A172 (cell line): ENCODE measurements at places on chromosomes 2 and 18.
A peak's percentile ranks its signal among the peaks of the same experiment; 100 is the strongest.

DNA sequence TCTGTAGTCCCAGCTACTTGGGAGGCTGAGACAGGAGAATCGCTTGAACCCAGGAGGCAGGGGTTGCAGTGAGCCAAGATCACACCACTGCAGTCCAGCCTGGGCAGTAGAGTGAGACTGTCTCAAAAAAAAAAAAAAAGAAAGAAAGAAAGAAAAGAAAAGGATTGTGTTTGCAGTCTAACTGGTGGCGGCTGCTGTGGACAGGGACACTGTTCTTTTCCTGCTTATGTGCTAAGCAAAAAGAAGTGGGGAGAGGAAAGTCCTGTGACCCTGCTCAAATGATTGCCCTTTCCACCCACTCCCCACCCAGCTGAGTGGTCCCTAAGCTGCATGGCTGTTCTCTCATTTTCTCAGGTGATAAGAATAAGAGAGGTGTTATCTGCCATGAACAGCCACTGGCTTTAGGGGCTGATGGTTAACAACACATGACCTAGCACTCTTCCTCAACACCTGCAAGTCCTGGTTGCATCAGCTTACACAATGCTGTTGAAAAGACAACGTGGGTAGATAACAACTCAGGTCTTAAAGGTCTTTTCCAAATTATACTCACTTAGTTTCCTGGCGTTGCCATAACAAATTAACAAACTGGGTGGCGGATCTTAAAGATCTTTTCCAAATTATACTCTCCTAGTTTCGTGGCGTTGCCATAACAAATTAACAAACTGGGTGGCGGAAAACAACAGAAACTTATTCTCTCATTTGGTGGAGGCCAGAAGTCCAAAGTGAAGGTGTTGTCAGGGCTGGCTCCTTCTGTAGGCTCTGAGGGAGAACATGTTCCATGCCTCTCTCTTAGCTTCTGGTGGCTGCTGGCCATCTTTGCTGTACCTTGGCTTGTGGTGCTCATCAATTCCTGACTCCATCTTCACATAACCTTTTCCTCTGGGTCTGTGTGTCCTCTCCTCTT is 90.3 kb upstream of the RTN4 start:
- DNase-seq: no peak

DNA sequence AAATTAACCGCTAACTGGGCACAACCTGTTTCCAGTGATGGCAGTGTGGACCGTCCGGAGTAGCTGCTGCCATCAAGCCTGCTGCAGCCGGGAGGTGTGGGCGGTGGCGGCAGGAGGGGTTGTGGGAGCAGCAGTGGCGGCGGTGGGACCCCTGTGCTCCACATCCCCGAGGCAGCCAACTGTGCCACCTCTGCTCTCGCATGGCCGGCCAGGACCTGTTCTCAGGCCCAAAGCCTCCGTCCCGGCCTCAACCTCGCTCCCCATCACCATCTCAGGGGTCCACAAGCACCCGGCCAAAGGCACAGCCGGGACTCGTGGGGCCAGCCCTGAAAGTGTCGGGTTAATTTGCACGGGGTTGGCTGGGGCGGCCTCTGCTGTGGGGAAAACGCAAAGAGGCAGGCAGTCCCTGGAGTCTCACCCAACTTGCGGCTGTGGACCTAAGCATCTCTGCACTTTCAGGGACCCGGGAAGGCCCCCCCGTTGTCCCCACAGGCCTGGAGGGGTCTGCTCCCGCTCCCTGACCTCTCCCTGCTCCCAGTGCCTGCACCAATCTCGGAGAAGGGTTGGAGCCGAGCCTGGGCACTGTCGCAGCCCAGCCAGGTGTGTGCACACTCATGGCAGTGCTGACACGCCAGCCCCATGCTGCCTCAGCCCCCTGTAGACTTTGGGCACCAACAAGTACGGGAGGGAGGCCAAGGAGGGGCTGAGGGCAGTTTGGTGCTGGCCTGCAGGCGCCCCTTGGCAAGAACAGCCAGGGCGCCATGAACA is 44.4 kb upstream of the PEX13 start:
- DNase-seq: no peak

GRCh38 chr2:205681401-205682238 is 681 bp upstream of the NRP2 start:
- DNase-seq: no peak

DNA sequence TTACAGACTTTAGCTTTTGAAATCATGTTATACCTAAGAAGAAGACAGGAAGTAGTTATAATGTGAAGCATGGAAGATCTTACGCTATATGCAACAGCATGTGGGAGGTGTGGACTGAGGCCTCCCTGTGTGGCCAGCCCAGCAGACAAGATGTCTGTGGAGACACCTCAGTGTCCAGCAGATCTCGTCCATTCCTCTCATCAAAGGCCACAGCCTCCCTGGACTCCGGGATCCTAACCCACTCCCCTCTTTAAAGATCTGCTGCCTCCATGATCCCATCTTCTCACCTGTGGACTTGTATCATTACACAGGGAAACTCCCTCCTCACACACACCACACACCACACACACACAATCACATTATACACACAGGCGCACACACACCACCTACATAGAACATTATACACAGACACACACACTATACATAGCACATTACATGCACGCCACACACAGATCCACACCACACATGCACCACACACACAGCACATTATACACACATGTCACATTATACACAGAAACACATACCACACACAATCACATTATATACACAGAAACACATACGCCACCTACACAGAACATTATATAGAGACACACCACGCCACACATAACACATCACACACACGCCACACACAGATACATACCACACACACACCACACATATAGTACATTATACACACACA is 89.5 kb downstream of the PXDN start:
- no peak for DNase-seq

DNA sequence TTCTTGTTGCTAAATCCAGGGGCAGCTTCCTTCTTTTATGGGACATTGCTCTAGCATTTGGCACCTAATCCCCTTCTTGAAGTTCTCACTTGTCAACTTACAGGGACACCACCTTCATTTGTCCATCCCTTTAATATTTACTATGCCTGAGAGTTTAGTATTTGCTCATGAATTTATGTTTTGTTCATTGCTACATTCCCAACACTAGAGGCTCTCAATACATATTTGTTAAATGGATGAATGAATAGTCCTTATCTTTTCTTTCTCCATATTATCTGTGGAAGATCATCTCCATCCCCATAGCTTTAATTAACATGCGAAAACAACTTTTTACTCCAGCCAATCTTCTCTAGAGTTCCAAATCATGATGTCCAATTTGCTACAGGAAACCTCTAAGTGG is 5.4 kb downstream of the CWC22 start:
- no peak for DNase-seq

- DNase-seq: no peak
Measured at GRCh38 chr18:42548493-42548892, 567.0 kb downstream of the RIT2 start.

GRCh38 chr2:109481196-109481555 is 132.6 kb downstream of the SEPTIN10 start:
- no peak for DNase-seq

DNA sequence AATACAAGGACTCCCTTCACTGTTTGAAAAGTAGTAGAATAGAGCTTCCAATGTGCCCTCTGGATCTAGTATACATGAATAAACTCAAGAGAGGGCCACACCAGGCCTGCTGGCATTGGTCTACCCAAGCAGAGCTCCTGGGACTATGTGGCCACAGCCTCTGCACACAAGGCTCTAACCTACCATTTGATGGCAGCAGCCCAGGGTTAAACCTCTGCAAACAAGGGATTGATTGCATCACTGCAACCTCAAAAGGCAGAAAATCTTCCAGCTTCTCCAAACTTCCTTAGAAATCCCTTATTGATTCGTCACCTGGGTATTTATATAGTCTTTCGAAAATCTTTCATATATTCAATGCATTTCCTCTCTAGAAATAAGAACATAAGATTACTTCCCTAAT is 147.6 kb upstream of the SETBP1 start:
- DNase-seq: no peak

DNA sequence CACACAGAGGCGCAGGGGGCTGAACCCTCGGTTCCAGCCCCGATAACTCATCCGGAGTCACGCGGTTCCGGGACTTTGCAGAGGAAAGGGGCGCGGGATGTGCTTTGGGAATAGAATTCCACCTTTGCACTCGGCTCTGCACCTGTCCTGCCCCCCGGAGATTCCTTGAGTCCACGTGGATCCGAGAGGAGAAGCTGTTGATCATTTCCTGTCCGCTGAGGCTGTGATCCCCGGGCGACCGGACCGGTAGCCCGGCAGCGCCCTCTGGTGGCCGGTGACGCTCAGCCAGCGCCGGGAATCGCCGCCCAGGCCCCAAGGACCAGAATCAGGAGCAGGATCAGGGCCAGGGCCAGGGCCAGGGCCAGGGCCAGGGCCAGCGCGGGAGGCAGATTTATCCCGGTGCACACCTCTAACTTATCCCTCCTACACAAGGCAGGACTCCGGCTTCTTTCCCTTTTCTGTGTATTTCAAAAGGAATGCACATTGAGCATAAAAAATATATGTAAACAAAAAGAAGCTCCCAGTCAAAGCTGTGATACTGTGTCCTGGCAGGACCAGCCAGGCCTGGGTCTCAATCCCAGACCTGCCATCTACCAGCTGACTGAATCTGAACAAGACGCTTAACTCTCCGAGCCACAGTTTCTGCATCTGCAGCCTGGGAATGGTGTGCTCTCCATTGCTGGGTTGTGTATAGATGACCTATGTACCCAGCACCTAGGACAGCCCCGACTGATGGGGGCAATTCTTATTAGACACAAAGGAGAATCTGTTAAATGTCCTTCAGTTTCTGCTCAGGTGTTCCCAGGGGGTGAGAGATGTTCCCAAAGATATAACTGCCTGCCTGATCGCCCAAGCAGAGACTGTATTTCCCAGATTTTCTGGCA is 8.5 kb upstream of the SPATA3 start:
- DNase-seq: peak; percentile 56

- DNase-seq: peak; percentile 84
Measured at GRCh38 chr2:207330912-207331311, 165.2 kb upstream of the KLF7 start.

DNA sequence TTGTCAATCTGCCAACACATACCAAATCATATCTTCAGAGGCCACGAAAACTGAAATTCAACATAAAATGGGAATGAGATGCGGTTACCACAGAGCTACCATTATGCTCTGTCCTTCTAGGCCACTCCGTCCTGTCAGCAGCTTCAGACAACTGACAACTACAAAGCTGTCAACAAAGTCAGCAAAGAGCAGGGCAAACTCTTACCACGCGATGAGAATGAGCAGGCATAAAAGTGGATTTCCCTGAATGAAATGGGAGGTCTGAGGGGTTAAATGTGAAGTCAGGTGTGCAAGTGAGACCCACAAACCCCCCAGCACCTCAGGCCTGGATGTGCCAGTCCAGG is 130.1 kb downstream of the LNPK start:
- no peak for DNase-seq

DNA sequence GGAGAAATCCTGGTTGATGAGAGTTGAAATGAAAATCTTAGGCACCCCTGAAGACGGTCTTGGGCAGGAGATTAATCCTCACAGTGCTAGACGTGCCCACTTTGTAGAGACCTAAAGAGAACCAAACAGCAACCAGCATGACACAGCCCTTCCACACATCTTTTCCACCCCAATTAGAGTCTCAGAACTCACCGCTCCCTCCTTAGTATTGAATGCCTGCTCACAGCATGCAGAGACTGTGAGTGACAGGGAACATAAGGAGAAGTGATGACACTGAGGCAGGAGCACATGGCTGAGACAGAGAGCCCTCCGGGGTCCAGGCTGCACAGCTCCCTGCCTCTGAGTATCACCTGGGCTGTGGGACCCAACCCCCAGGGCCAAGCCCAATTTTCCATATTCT is 367.6 kb downstream of the EIPR1 start:
- DNase-seq: no peak

GRCh38 chr2:81984969-81985637 is 1680.6 kb upstream of the LRRTM1 start:
- no peak for DNase-seq

DNA sequence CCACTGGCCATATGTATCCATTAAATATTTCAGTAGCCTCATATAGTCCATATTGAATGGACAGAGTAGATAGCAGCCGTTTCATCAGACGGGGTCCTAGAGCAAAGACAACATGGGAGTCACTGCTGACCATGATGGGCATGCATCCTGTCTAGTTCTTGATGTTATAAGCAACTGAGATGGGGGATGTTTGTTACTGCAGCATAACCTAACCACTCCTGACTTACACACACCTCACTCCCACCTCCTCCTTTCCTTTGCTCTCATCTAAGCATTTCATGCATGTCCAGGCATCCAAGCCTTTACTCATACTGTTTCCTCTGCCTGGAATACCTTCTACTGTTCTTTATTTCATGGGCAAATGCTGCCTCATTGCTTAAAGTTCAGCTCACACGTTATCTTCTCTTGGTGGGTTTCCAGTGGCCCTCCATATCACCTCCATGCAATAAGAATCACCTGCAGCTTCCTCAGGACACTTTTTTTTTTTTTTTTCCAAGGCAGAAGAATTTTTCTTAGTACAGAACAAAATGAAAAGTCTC is 87.8 kb downstream of the DDX1 start:
- no peak for DNase-seq

- no peak for DNase-seq
Measured at GRCh38 chr2:20107776-20108175, 56.3 kb upstream of the LAPTM4A start.

- no peak for DNase-seq
Measured at GRCh38 chr2:231612109-231612455, 19.4 kb downstream of the TEX44 start.

- DNase-seq: peak; percentile 74
Measured at GRCh38 chr2:118878531-118879149, 31.2 kb upstream of the EN1 start.

GRCh38 chr2:124805060-124805459 is 780.0 kb downstream of the CNTNAP5 start:
- no peak for DNase-seq

DNA sequence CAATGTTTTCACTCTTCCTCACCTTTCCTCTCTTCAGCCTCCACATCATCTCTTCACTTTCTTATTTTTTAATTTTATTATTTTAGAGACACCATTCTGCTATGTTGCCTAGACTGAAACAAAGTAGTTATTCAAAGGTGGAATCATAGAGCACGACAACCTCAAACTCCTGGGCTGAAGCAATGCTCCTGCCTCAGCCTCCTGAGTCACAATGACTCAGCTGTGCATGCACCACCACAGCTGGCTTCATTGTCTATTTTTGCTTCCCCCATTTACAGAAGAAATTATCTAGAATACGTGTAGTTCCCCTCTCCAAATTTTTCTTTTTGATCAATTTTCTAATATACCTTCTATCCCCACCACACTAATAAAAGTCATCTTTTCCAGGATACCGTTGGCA is 911.5 kb upstream of the SOX11 start:
- DNase-seq: no peak

GRCh38 chr2:190827720-190828119 is 52.9 kb upstream of the GLS start:
- DNase-seq: no peak

GRCh38 chr18:27395752-27396151 is 210.6 kb upstream of the CHST9 start:
- DNase-seq: no peak

GRCh38 chr2:108444941-108445840 is 3.8 kb upstream of the GCC2 start:
- DNase-seq: no peak
